Right lobe of liver (tissue), 6 donors: ENCODE measurements at places on chromosomes 2 and 18. TPM values are rescaled to one million over a fixed set of nuclear protein-coding genes. Genes with fewer than 3 reads are reported as not detected.

ZAP70 gene
- total RNA-seq: 2.0 TPM

- peak; percentile 46 for DNase-seq
- no peak overlapping the region for H3K4me3 ChIP-seq
- H3K4me1 ChIP-seq: no peaks in the 10 kb centered on the region
Measured at GRCh38 chr2:241029599-241030332, 31.3 kb downstream of the SNED1 start.

DNA sequence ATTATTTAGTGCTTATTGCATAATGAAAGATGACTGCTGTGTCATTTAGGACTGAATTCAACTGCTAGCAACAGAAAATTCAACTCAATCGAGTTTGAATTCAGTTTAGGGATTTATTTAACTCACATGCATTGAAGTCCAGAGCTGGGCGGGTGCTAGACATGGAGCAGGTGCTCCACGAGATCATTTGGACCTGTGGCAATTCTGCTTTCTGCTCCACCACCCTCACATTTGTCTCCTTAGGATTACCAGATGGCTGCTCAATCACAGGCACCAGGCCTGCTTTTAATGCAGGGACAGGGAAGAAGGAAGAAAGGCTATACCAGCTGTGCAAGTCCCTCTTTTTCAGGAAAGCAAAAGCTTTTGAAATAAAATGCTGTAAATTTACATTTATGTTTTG lies 572.9 kb upstream of the SLC8A1 start:
- no peak overlapping the region for H3K4me3 ChIP-seq
- no peak for DNase-seq
- no peaks in the 10 kb centered on the region for H3K4me1 ChIP-seq
- H3K36me3 ChIP-seq: no peaks in the 10 kb centered on the region
- no peaks in the 10 kb centered on the region for H3K27me3 ChIP-seq
- H3K27ac ChIP-seq: no peak overlapping the region

- H3K27ac ChIP-seq: no peak overlapping the region
- H3K4me3 ChIP-seq: no peak overlapping the region
- H3K36me3 ChIP-seq: no peaks in the 10 kb centered on the region
- no peaks in the 10 kb centered on the region for H3K27me3 ChIP-seq
- no peak for DNase-seq
Measured at GRCh38 chr2:186617771-186618170, 27.9 kb downstream of the ITGAV start.

- no peaks in the 10 kb centered on the region for H3K27me3 ChIP-seq
- H3K4me3 ChIP-seq: no peak overlapping the region
- no peaks in the 10 kb centered on the region for H3K36me3 ChIP-seq
- H3K27ac ChIP-seq: no peak overlapping the region
Measured at GRCh38 chr2:102606353-102606752, 13.0 kb upstream of the SLC9A2 start.

GRCh38 chr2:189570570-189571031 lies 10.0 kb downstream of the SLC40A1 start:
- H3K4me1 ChIP-seq: no peaks in the 10 kb centered on the region
- no peak overlapping the region for H3K4me3 ChIP-seq
- peak overlapping the region; percentile 38 for H3K27ac ChIP-seq
- H3K27me3 ChIP-seq: no peaks in the 10 kb centered on the region

GRCh38 chr2:10544252-10544651 lies 96.1 kb upstream of the ODC1 start:
- H3K4me1 ChIP-seq: no peaks in the 10 kb centered on the region
- no peak overlapping the region for H3K4me3 ChIP-seq
- no peak overlapping the region for H3K27ac ChIP-seq

SEPTIN2 gene
- total RNA-seq: 88.3 TPM

NETO1 gene
- total RNA-seq: not detected

- DNase-seq: peak; percentile 58
- H3K4me3 ChIP-seq: peak overlapping the region; percentile 93
Measured at GRCh38 chr18:22169889-22170420, 566 bp downstream of the GATA6 start.

DNA sequence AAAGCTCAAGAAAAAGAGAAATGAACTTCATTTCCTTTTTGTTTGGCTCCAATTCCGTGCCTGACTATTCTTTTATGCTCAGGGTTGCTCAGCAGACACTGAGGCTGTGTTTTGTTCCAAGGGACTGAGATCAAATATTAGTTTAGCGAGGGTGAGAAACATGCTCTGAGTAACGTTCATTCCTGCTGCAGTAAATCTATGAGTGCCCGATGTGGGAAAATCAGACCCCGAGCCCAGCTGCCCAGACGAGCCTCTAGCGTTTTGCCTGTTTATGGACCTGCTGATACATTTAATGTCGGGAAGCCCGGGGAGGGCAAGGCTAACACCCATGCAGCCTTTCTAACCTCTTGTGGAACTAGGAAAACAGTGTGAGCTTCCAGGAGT lies 119.2 kb downstream of the VAPA start:
- H3K36me3 ChIP-seq: no peaks in the 10 kb centered on the region
- DNase-seq: no peak
- H3K4me3 ChIP-seq: peak overlapping the region; percentile 13
- no peaks in the 10 kb centered on the region for H3K27me3 ChIP-seq

- no peaks in the 10 kb centered on the region for H3K36me3 ChIP-seq
- no peak overlapping the region for H3K27ac ChIP-seq
- no peak for DNase-seq
- no peak overlapping the region for H3K4me3 ChIP-seq
- peaks cover 6% of the 10 kb centered on the region for H3K4me1 ChIP-seq
Measured at GRCh38 chr2:108573061-108573460, 38.8 kb downstream of the LIMS1 start.

DNA sequence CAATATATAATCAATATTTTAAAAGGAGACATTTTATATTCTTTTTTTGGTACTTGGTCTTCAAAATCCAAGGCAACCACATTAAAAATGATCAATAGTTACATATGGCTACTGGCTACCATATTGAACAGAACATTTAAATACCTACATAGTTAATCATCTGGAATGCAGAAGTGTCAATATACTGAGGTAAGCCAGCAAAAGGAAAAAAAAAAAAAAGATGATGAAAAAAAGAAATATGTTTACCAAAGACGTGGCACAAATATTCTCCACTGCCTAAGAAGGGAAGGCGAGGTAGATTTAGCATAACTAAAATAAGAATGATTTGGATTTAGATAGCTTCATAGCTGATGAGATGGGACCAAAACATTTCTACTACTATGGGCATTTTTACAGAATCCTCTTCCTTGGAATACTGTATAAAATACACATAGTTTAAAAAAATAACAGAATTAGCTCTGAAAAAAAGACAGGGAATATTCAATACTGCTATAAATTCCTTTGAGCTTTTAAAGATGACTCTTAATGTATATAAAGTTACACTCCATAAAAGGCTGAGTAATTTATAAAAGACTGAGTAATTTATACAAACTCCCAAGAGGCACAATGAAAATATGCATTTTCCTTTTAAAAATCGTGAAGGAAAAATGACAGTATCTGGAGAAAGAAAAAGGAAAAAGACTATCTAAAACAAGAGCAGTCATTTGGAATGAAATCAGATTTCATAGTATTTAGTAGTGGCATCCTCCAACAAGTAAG lies 63.5 kb downstream of the CDH2 start:
- H3K4me1 ChIP-seq: peaks cover 26% of the 10 kb centered on the region
- DNase-seq: no peak
- no peak overlapping the region for H3K4me3 ChIP-seq
- no peak overlapping the region for H3K27ac ChIP-seq
- no peaks in the 10 kb centered on the region for H3K36me3 ChIP-seq

SLC4A3 gene
- total RNA-seq: 0.14 TPM

GRCh38 chr18:1488957-1489356 lies 584.3 kb downstream of the ADCYAP1 start:
- no peaks in the 10 kb centered on the region for H3K36me3 ChIP-seq
- no peak overlapping the region for H3K4me3 ChIP-seq
- no peaks in the 10 kb centered on the region for H3K27me3 ChIP-seq
- no peak overlapping the region for H3K27ac ChIP-seq
- DNase-seq: no peak

DNA sequence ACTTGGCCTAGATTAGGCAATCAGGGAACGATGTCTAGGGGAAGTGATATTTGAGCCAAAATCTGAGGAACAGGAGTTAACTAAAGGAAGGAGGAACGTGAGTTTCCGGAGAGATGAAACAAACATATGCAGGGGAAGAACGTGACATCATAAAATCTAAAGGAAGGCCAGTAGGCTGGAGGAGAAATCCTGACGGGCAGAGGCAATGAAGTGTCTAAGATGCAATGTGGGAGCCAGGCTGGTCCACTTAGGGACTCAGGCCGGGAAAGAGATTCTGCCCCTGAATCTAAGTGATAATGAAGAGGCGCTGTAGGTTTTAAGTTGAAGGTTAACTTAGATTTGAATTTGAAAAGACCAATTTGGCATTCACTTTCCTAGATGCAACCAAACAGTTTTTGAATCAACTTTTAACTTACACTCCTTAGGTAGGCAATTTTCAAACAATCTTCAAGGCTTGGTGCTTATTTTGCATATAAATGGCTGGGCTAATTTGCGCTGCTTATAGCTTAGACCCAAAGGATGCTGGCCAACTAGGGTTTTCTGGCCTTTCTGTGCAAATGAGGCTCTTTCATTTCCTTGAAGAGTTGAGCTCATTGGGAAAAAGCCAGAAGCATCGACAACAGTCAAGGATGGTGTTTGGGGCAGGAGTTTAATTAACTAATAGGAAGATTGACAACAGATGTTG lies 221.7 kb downstream of the SOX11 start:
- no peaks in the 10 kb centered on the region for H3K27me3 ChIP-seq

GRCh38 chr2:223914324-223914723 lies 30.8 kb downstream of the WDFY1 start:
- no peak overlapping the region for H3K27ac ChIP-seq
- DNase-seq: no peak
- H3K4me1 ChIP-seq: no peaks in the 10 kb centered on the region
- H3K27me3 ChIP-seq: no peaks in the 10 kb centered on the region
- no peaks in the 10 kb centered on the region for H3K36me3 ChIP-seq
- H3K4me3 ChIP-seq: no peak overlapping the region

GRCh38 chr2:98570356-98570755 lies 38.0 kb downstream of the COA5 start:
- H3K27ac ChIP-seq: no peak overlapping the region
- DNase-seq: no peak
- no peaks in the 10 kb centered on the region for H3K4me1 ChIP-seq
- no peak overlapping the region for H3K4me3 ChIP-seq
- no peaks in the 10 kb centered on the region for H3K27me3 ChIP-seq

GRCh38 chr2:231554327-231554726 lies 24.1 kb upstream of the NMUR1 start:
- DNase-seq: no peak
- H3K36me3 ChIP-seq: no peaks in the 10 kb centered on the region
- H3K4me1 ChIP-seq: peaks cover 4% of the 10 kb centered on the region
- H3K27ac ChIP-seq: peak overlapping the region; percentile 33
- H3K27me3 ChIP-seq: no peaks in the 10 kb centered on the region
- no peak overlapping the region for H3K4me3 ChIP-seq

MBD2 gene
- total RNA-seq: 31.5 TPM

- no peak for DNase-seq
- H3K4me1 ChIP-seq: no peaks in the 10 kb centered on the region
- no peaks in the 10 kb centered on the region for H3K27me3 ChIP-seq
- H3K27ac ChIP-seq: no peak overlapping the region
- no peaks in the 10 kb centered on the region for H3K36me3 ChIP-seq
Measured at GRCh38 chr2:60371681-60372080, 181.8 kb downstream of the BCL11A start.

DNA sequence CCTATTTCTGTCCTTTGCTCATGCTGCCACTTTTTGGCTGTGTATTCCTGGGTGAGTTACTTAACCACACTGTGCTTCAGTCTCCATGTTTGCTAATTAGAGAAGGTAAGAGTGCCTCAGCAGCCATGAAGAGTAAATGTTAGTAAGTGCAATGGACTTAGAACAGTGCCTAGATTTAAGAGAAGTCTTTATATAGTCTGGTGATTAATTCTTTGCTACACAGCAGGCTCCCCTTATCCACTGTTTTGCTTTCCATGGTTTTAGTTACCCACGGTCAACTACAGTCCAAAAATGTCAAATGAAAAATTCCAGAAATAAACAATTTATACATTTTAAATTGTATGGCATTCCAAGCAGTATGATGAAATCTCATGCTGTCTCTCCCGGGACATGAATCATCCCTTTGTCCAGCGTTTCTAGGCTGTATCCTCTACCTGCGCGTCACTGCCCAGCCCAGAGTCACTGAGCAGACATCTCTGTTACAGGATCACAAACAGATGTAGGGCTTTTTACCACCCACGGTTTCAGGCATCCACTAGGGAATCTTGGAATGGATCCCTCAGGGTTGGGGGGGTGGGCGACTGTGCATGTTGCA lies 91.0 kb downstream of the CTIF start:
- DNase-seq: peak; percentile 34
- no peak overlapping the region for H3K27ac ChIP-seq
- H3K4me1 ChIP-seq: peaks cover 7% of the 10 kb centered on the region
- H3K27me3 ChIP-seq: no peaks in the 10 kb centered on the region
- no peak overlapping the region for H3K4me3 ChIP-seq

DNA sequence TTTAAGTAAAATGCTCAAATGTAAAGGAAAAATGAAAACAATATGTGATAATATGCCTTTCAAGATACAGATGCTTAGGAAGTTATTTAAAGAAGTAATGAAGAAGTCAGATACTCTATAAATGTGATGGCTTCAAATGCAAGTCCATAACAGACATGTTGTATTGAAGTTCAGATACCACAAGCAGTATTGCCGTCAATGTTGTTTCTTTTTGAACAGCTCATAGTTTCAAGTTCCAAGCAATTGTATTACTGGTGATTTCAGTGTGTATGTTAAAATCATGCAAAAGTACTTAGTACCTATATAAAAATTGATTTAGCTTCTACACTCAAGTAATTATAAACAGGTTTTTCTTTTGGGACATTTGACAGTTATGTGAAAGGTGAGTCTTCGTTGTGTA lies 24.9 kb downstream of the KCMF1 start:
- no peaks in the 10 kb centered on the region for H3K4me1 ChIP-seq
- H3K4me3 ChIP-seq: no peak overlapping the region
- H3K27me3 ChIP-seq: no peaks in the 10 kb centered on the region
- no peaks in the 10 kb centered on the region for H3K36me3 ChIP-seq
- DNase-seq: no peak

DNA sequence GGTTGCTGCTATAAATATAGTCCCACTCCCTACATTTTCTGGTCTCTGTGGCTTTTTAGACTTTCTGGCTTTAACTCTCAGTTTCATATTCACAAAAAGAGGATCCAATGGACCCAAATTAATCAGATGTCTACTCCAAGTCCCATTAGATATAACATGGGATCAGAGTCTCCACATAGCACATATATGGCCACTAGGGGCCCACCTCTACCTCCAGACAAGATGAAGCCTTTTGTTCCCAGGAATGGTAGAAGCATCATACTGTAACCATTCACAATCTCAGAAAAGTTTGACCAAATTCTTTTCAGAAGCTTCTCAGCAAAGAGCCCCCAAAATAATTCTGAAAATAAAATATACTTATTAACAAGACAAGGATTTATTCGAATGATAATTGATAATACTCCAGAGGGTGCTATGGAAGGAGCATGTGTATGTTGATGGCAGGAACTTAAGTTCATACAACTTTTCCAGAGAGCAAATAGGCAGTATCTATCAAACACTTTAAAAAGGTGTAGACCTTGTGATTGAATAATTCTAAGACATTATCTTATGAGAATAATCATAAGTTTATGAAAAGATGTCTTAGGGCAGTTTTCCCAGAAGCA lies 382.3 kb upstream of the CRIM1 start:
- no peaks in the 10 kb centered on the region for H3K4me1 ChIP-seq
- no peak for DNase-seq
- H3K36me3 ChIP-seq: no peaks in the 10 kb centered on the region
- H3K4me3 ChIP-seq: no peak overlapping the region

GRCh38 chr2:43438858-43439655 lies 156.8 kb downstream of the THADA start:
- no peaks in the 10 kb centered on the region for H3K27me3 ChIP-seq
- H3K4me3 ChIP-seq: no peak overlapping the region
- H3K4me1 ChIP-seq: no peaks in the 10 kb centered on the region
- peak overlapping the region; percentile 3 for H3K27ac ChIP-seq
- H3K36me3 ChIP-seq: no peaks in the 10 kb centered on the region
- DNase-seq: no peak

ABCG5 gene
- total RNA-seq: 63.5 TPM
